BJ (cell line): ENCODE measurements at places on chromosomes 2 and 18.

DNA sequence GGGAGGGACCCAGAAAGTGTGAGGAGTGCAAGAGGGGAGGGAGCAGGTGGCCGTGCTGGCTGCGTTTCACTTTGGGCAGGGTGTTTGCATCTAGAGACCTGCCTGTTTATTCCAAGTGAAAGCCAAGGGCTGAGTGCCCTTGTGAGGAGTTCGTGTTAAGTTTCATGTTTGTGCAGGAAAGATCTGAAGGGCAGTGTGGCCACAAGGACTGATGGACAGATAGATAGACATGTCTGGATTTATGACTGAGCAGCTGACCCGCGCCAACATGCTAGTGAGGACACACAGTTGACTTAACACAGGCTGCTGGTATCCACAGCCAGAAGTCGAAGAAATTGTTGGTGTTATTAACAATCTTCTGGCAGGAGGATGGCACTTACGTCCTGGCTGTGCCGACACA lies 387.6 kb upstream of the TNP1 start:
- DNase-seq: no peak

DNA sequence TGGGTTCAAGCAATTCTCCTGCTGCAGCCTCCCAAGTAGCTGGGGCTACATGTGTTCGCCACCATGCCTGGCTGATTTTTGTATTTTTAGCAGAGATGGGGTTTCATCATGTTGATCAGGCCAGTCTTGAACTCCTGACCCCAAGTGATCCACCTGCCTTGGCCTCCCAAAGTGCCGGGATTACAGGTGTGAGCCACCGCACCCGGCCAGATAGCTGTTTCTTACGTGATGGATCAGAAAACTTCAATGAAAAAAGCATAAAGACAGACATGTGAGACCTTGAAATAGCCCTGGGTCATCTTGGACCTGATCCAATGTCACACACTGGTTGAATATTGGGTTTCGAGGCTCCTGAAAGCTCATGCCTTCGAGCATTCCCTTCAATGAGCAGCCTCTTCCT lies 66.7 kb upstream of the RTN4 start:
- DNase-seq: no peak

- no peak for DNase-seq
These were observed 14.0 kb downstream of the RAMP1 start for GRCh38 chr2:237873421-237873831.

DNA sequence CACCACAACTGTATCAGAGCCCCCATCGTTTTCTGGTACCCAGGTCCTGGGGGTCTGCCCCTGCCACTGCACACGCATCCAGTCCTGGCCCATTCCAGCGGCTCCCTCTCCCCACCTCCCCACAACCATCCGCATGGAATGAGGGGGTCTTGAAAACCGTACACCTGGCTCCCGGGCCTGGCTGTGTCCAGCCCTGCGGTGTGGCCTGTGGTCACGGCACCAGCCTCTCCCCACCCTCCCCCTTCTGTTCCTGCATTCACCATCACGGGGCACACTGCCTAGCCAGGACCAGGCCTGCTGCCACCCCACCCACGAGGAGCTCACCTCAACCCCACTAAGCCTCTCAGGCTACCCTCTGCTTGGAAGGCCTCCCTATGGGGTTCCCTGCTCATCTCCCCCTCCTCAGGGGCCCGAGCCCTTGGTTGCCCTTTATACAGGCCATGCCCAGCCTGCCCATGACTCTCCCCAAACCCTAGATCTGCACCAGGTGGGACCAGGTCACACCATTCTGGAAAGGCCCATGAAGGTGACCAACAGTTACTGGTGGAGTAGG lies 11.4 kb downstream of the GPR35 start:
- no peak for DNase-seq

DNA sequence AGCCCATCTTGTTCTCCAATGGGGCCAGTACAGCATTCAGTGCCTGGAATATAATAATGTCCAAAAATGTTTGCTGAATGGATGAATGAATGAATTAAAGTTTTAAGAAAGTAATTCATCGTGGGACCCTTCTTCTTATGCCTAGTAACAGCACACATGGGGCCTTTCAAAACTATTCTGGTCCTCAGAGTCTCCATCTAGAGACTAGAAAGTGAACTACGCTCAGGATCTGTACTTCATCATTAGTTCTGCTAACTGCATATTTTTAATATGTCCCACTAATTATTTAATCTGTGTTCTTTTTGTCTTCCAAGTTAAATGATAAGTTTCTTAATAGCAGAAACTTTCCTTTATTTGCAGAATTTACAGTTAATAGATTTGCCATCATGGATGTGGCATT lies 172.5 kb downstream of the SMAD2 start:
- DNase-seq: no peak

GRCh38 chr18:6412933-6413472 lies 1.7 kb downstream of the L3MBTL4 start:
- no peak for DNase-seq

- DNase-seq: peak; percentile 13
These were observed 63.3 kb downstream of the BOD1L2 start for GRCh38 chr18:57210107-57210715.

- no peak for DNase-seq
These were observed 1.7 kb downstream of the PJVK start for GRCh38 chr2:178452870-178453269.
